ENCODE measurements at places on chromosomes 11 and 22. TPM values are rescaled to one million over a fixed set of nuclear protein-coding genes. Genes with fewer than 3 reads are reported as not detected.

GRCh38 chr11:23078289-23078971 is 218.2 kb upstream of the CCDC179 start:
- no peak for DNase-seq

DNA sequence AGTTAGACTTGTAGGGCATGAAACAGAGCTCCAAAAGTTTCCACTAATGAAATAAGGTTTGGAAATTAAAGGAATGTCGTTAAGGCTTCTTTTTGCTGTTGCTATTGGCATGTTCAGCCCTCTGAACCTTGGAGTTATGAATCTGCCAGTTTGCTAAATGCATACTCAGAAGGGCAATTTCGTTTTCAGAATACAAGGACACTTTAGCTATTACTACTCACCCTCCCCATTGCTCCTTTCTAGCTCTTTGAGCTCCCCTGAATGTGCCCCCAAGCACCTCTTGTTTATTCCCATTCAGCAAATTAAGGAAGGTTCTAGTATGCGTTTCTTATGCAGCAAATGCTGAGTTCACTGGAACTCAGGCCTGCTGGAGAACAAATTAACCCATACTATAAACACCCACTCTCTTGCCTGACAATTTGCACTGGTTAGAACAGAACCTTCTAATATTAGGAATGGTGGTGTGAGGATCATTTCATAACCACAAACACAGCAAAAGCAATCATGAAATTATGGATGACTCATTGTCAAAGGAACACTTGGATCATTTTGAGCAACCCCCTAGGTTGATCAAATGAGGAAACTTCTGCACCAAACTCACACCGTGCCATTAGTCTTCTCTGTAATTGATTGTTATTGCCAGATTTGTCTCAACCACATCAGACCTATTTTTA is 26.2 kb upstream of the LIN7C start:
- DNase-seq = no peak

- DNase-seq = no peak
Measured at GRCh38 chr11:114650661-114651060, 27.7 kb upstream of the NXPE2 start.

Gene VSIG10L2
- polyA plus RNA-seq = not detected

Gene CRYBA4
- polyA plus RNA-seq = not detected

DNA sequence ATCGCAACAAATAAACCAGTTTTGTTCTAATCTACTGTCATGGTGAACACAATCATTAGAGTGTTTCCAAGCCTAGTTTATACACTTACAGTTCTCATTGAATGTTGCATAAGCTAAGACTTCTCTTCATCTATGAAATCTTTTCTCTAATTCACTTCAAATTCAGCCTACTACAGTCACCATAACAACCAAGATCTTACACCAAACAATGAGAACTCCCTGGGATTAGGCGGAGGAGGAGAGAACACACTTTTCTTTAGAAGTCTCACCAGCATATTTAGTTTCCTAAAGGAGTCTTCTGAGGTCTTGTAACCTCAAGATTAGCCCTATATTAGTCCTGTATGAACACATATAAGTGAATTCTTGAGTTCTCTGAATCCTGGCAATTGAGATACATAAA is 1889.7 kb downstream of the LRRC4C start:
- DNase-seq = no peak

GRCh38 chr11:12829131-12829530 is 154.9 kb downstream of the TEAD1 start:
- DNase-seq = no peak

Gene ZBED4
- polyA plus RNA-seq = 15.2 TPM

DNA sequence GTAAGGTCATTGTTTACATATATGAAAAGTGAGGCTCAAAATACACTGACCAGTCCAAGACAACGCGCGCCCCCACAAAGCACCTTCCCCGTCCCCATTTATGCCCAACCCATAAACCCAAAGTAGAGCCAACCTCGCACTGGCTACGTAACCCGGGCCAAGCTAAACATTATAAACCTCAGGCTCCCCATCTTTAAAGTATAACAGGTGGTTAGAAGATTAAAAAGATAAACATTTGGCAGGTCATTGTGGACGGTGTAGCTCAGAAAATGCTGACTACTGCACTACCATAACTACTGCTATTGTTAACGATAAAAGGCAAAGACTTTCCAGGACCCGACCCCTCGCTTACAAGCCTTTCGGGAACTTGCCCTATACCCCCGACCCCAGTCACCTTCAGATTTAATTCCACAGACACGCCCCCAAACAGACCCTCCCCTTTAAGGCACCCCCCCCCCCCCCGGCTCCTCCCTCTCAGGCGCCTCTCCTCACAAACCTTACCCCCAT is 470 bp downstream of the NUMA1 start:
- peak; percentile 36 for DNase-seq

DNA sequence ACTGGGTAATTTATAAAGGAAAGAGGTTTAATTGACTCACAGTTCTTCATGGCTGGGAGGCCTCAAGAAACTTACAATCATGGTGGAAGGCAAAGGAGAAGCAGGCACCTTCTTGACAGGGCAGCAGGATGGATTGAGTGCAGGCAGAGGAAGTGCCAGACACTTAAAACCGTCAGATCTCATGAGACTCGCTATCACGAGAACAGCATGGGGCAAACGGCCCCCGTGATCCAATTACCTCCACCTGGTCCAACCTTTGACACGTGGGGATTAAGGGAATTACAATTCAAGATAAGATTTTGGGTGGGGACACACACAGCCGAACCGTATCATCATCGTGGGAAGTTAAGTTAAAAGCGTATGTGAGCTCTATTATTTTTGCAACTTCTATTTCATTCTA is 71.4 kb upstream of the SYN3 start:
- no peak for DNase-seq

DNA sequence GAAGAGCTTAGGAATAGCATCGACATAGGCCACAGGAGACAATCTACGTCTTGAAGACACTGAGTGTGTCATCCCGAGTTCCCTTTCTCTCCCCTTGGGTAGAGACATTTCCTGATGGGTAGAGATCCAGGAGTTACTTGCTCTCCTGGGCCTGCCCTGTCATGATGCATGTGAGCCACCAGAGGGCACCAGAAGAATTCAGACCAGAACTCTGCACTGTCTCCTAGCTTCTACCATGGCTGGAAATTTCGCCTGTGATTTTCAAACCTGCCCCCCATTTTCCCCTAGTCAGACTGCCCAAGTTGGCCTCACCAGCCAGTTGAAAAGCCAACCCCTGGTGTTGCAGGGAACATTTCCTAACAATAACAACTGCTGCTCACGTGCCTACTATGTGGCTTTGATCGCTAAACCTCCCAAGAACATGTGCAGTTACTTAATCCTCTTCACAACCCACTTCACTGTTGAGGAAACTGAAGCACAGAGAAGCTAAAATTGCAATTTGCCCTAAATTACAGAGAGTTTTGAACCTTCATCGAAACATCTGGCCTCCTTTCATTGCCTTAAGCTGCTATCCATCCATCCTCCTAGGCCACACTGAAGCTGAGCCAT is 47.2 kb downstream of the C11orf58 start:
- peak; percentile 38 for DNase-seq

DNA sequence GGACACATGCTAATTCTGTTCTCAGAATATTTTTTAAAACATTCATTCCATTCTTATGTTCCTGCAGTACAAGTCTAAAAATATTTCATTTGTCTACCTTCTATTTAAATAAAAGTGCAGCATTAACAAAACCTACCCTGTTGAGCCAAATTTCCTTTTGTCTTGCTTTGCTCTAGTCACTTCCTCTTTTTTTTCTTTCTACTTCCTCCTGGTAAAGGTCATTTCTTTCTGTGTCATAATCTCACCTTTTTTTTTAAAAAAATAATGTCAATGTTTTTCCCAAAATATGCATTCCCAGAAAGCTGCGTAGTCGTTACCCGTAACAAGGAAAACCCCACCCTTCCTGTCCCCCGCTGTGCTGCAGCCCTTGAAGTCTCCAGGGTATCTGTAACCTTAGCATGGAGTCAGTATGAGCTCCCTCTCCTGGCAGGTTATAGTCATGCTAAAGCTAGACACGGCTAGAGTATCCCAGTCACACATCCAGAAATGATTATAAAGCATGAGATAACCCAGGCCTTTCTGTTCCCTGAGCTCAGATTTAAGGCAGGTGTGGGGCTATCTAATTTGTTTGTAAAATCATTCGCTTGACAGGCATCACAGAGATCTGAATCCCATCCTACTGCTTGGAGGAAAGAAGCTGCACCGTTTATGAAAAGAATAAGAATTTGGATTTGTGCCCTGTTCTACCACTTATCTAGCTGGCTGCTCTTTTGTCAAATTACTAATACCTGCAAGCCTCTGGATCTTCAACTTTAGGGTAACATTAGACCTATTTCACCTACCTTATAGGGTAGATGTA is 51.1 kb upstream of the EED start:
- DNase-seq = peak; percentile 35

Gene MYOD1
- polyA plus RNA-seq = not detected

GRCh38 chr11:34105079-34105956 is at the start of gene NAT10:
Gene NAT10, plus strand, starts transcription at chr11:34105629. Its CDS starts 2,597 bp downstream, at chr11:34108226.
- DNase-seq = peak; percentile 98

- DNase-seq = no peak
Measured at GRCh38 chr11:102118937-102119336, 8.7 kb downstream of the YAP1 start.

Gene RAB39A
- polyA plus RNA-seq = 1.0 TPM

- no peak for DNase-seq
Measured at GRCh38 chr22:19678949-19679521, 35.3 kb upstream of the SEPTIN5 start.

GRCh38 chr11:61114913-61115312 is 12.6 kb downstream of the CD5 start:
- no peak for DNase-seq

DNA sequence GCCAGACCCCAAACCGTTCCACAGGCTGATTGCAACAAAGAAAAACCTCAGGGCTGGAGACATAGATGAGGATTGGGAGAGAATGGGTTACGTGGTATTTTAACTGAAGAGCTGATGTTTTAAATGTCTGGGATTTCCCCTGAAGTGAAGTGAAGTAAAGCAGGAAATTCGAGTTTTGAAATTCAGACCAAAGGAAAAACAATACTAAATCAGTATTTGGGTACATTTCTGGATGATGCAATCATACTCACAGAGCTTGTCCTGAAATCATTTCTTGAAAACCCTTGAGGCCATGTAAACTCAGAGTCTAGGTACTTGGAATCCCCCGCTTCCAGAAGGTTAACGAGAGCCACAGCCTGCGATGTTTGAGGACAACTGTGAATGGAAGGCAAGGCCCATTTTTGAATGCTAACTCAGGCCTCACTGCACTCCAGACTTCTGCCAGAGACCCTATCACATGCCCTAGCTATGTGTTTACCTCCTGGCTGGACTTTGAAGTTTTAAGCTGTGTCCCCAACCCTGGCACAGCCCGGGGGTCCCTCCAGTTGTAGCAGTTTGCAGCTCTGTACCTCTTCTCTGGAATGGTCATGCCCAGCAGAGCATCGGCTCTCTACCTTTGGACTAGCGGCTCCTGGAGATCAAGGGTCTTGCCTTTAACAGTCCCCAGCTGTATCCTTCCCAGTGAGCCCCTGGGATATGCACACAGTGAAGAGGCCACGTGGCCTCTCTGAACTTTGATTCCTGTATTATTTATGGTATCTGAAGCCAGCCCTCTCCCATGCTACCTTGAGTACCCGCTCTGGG is 5.4 kb upstream of the FTH1 start:
- DNase-seq = no peak

- DNase-seq = no peak
Measured at GRCh38 chr22:49968313-49968830, 7.8 kb downstream of the PIM3 start.

Gene CLMP
- 29.7 TPM for polyA plus RNA-seq

Gene MUC5AC
- 0.03 TPM for polyA plus RNA-seq

DNA sequence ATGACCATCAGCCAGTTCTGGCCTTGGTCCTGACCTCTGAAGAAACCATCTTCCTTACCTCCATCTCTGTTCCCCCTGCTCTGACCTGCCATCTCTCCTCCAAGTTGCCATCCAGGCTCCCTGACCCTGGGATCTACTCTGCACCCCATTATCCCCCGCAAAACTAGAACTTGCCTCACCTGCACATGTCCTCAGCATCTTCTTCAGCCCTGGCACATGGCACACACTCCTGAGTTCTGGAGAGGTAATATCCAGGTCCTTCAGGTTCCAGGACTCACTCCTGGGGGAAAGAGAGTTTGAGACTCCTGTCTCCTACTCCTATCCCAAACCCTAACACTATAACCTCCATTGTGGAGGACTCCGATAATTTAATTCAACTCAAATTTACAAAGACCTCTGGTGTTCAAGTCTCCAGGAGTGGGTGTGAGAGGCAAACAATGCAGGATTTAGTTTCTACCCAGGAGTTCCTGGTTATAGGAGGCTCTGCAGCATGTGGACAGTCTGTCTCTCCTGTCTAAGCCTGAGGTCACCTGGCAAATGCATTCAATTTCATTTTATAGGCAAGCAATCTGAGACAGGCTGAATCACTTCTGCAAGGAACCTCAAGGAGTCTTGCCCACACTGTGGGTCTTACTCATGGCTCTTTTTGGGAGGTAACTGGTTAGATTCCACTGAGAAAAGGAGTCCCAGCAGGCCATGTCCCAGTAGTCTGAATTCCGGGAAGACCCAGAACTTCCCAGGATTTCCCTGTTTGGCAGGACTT is 7.3 kb downstream of the TRIM21 start:
- DNase-seq = no peak

Gene OR52I1
- not detected for polyA plus RNA-seq

GRCh38 chr22:28006271-28006670 is 87.2 kb upstream of the PITPNB start:
- no peak for DNase-seq

Gene SLC37A2
- 3.0 TPM for polyA plus RNA-seq

DNA sequence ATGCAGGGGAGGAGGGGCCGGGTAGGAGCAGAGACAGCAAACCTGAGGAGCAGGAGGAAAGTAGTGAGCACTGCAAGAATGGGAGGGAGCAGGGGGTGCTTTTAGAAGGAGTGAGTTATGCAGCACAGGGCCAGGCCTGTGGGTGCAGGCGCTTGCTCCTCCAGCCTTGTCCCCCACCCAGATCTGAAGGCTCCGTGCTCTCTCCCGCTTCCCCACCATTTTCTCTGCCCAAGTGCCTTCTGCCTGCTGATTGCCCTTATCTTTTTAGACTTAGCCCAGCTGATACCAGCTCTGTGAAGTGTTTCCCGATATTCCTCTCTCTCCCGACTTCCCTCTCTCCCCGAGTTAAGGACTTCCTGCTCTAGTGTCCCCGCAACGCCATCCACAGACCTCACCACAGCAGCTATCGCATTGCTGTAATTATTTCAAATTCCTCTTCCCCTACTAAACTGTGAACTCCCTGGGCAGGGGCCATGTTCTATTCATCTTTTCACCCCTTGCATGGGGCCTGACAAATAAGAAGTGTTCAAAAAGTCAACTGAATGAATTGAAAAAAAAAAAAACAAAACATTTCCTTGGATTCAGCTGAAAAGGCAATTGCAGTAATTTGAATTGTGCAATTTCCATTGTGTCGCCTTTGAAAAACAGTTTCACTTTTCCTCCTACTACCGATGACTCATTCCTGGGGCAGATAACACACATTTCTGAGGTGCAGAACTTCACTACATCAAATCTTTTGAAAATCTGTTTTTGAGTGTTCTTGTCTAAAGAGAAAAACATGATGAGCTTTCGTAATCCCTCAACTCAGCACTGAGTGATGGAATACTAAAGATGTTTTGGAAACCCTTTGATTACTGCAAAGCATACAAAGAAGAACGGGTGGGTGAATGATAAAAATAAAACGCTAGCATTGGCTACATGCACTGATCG is 69.7 kb upstream of the BMAL1 start:
- DNase-seq = no peak

Data from renal cortex interstitium (tissue), 15 donors.